ENCODE measurements at places on chromosomes 7 and 10. TPM values are rescaled to one million over a fixed set of nuclear protein-coding genes. Genes with fewer than 3 reads are reported as not detected.

Gene ADK
- 78.4 TPM for total RNA-seq

Gene NRAP
- not detected for total RNA-seq

Gene ZNF804B
- total RNA-seq: not detected

Gene FANK1
- total RNA-seq: 1.7 TPM

Gene EMX2
- total RNA-seq: not detected

Gene HOXA11
- total RNA-seq: not detected

GRCh38 chr10:71850021-71850742 lies 869 bp downstream of the PSAP start:
- DNase-seq: no peak
- H3K36me3 ChIP-seq: no peaks in the 10 kb centered on the region
- peak overlapping the region; percentile 93 for H3K4me3 ChIP-seq
- H3K27me3 ChIP-seq: no peaks in the 10 kb centered on the region
- peaks cover 50% of the 10 kb centered on the region for H3K4me1 ChIP-seq

GRCh38 chr7:157041514-157042277 lies 31.2 kb upstream of the MNX1 start:
- H3K27me3 ChIP-seq: no peaks in the 10 kb centered on the region
- DNase-seq: no peak
- no peaks in the 10 kb centered on the region for H3K36me3 ChIP-seq
- H3K4me3 ChIP-seq: no peak overlapping the region
- H3K4me1 ChIP-seq: no peaks in the 10 kb centered on the region
- H3K27ac ChIP-seq: no peak overlapping the region

DNA sequence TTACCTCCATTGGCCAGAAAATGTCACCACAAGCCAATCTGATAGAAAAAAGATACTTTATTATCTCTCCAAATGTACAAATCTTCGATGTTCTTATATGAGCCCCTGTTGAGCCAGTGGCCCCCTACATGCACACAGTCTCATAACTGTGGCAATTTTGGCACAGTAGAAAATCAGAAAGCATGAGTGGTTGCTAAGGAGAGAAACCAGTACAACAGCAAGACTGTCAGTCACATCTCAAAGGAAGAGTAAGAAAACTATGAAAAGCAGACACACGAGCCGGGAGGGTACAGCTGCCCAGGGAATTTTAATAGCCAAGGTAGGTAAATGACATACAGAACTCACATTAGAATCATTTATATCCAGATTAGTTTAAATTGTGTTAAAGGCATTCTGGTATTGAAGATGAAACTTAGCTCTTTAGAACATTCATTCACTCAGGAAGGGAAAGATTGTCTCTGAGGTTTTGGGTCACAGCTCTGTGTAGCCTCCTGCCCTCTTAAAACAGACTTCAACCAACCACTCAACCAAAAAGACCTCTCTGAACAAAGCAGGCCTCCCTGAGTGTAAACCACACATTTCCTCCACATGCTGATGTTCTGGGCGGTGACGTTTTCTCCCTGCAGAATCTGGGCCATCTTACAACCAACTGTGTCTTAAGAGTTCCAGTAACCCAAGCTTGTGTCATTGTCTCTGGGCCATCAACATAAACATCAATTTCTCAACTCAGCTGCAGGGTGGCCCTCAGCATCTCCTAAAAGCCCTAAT lies 80.8 kb upstream of the ADAM12 start:
- H3K27ac ChIP-seq: no peak overlapping the region
- no peak overlapping the region for H3K4me3 ChIP-seq
- DNase-seq: no peak
- H3K36me3 ChIP-seq: no peaks in the 10 kb centered on the region

DNA sequence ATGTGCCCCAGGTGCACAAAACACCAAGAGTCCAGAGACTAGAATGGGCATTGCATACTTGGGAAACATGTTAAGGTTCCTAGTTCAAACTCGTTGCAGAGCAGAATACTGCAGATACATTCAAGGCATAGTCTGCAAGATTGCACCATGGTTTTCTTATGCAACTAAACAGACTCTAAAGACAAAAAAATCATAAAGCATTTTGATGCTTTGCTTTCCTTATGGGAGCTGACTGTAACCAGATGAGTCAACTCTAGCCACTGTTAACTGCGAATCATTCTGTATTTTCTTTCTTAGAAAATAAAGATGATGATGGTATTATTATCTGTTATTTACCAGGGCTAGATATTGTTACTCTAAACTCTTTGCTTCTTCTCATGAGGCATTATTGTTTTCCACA lies 19.7 kb downstream of the TRUB1 start:
- H3K27me3 ChIP-seq: no peaks in the 10 kb centered on the region
- H3K36me3 ChIP-seq: no peaks in the 10 kb centered on the region
- no peak for DNase-seq
- H3K4me1 ChIP-seq: no peaks in the 10 kb centered on the region
- no peak overlapping the region for H3K27ac ChIP-seq

DNA sequence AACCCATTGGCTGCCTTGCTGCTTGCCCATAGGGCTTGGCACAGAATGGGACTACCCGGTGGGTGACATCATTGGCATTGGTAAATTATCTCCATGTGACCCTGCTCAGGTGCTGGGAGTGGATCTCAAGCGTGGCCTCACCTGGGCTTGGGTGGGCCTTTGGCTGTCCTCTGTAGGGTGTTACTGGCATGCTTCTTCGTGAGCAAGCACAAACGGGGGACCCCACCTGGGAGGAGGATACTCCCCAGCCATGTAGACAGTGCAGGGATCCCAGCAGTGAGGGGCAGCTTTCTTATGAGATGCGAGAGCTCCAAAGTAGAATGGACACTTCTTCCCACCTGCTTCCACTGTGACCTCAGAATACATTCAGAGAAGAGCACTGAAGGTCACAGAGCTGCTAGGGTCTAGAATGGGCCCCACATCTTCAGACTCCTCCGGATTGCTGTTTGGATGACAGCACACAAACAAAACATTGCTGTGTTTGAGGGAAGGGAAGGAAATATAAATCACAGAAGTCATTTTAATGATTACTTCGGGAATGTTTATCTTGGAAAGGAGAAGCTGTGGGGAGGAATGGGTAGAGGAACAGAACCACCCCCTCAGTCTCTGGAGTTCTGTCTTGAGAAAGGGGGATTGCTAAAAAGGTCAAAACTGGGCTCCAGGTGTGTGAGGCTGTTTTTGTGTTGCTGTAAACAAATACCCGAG lies 75.9 kb downstream of the SH2D4B start:
- DNase-seq: no peak
- H3K27me3 ChIP-seq: no peaks in the 10 kb centered on the region
- no peak overlapping the region for H3K27ac ChIP-seq
- no peaks in the 10 kb centered on the region for H3K4me1 ChIP-seq
- no peak overlapping the region for H3K4me3 ChIP-seq

DNA sequence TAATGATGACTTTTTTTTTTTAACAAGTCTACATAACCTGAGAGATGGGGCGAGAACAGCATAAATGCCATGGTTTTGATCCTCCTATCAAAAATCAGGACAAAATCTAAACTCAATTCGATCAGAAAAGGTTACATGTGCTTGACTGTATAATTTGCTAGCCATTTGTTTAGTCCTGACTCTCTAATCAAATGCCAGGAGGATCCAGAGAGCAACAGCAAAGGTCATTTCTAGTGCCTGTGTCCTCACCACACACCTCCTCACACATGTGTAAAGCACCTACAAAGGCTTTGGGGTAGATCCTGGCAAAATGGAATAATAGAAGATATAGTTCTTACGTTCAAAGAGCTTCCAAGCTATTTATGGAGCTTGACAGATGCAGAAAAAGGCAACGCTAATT lies 11.0 kb upstream of the FAS start:
- no peaks in the 10 kb centered on the region for H3K36me3 ChIP-seq
- H3K27me3 ChIP-seq: no peaks in the 10 kb centered on the region
- DNase-seq: no peak
- H3K4me1 ChIP-seq: peaks cover 17% of the 10 kb centered on the region
- H3K27ac ChIP-seq: peak overlapping the region; percentile 20

GRCh38 chr10:14618674-14619073 lies 156.0 kb downstream of the FAM107B start:
- H3K27me3 ChIP-seq: no peaks in the 10 kb centered on the region
- H3K4me3 ChIP-seq: no peak overlapping the region
- H3K36me3 ChIP-seq: no peaks in the 10 kb centered on the region
- no peak for DNase-seq
- no peak overlapping the region for H3K27ac ChIP-seq

DNA sequence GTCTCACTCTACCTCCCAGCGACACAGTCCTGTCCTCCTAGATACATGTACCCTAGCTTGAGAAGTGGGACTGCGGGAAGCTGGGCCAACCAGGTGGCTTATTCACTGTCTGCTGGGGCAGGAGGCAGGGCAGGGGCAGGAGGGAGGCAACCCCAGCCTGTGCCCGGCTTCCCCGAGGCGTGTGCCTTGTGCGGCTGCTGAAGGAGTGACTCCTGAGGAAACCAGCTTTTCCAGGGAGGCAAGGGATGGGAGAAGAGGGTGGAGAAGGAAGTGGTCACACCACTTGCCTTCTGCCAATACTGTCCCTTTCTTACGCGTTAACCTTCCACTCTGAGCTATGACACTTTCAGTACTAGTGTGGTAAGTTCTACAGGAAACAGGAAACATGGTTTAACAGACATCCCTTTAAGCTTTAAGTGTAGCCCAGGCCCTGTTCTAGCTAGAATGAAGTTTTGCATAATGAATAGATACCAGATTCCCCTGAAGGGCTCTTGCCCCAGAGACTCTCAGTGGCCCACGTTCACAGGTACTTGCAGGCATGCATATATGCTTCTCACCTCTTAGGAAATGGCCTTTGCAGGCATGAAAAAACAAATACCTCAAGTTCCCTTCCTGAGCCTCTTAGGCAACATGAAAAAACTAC lies 40.6 kb downstream of the SYPL1 start:
- no peaks in the 10 kb centered on the region for H3K36me3 ChIP-seq
- H3K4me1 ChIP-seq: peaks cover 100% of the 10 kb centered on the region
- DNase-seq: no peak
- H3K27me3 ChIP-seq: no peaks in the 10 kb centered on the region

DNA sequence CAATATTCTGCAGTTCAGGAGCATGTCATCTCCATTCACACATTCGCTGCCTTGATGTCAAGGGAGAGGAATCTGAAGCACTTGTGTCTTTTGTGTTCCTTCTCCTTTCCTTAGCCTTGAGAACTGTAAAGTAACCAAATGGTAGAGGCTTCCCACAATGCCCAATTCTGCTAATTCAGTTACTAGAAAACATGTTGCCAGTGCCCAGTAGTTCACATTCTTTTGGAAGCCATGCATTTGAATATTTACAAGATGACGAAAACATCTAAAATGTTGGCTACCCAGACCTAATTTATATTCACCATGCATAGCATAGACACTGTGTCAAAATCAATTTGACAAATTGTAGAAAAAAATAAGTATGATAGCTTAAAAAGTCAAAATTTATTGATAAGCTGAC lies 852.7 kb upstream of the PHF14 start:
- H3K27me3 ChIP-seq: no peaks in the 10 kb centered on the region
- no peak overlapping the region for H3K27ac ChIP-seq
- H3K4me1 ChIP-seq: no peaks in the 10 kb centered on the region
- H3K36me3 ChIP-seq: no peaks in the 10 kb centered on the region
- no peak overlapping the region for H3K4me3 ChIP-seq

GRCh38 chr7:19397911-19398310 lies 252.7 kb upstream of the FERD3L start:
- no peaks in the 10 kb centered on the region for H3K27me3 ChIP-seq
- no peak for DNase-seq
- no peaks in the 10 kb centered on the region for H3K4me1 ChIP-seq
- H3K27ac ChIP-seq: no peak overlapping the region

- peaks cover 11% of the 10 kb centered on the region for H3K4me1 ChIP-seq
- peaks cover 2% of the 10 kb centered on the region for H3K27me3 ChIP-seq
- no peak for DNase-seq
- no peak overlapping the region for H3K4me3 ChIP-seq
- H3K36me3 ChIP-seq: no peaks in the 10 kb centered on the region
Observed at GRCh38 chr7:2477447-2478398, 1.5 kb upstream of the GRIFIN start.

- H3K36me3 ChIP-seq: no peaks in the 10 kb centered on the region
- peaks cover 36% of the 10 kb centered on the region for H3K4me1 ChIP-seq
- peak overlapping the region; percentile 60 for H3K27ac ChIP-seq
- DNase-seq: peak; percentile 33
- H3K27me3 ChIP-seq: no peaks in the 10 kb centered on the region
Observed at GRCh38 chr10:132570771-132571649, 33.4 kb downstream of the INPP5A start.

- peaks cover 5% of the 10 kb centered on the region for H3K36me3 ChIP-seq
- no peak overlapping the region for H3K27ac ChIP-seq
- H3K4me3 ChIP-seq: no peak overlapping the region
- H3K27me3 ChIP-seq: no peaks in the 10 kb centered on the region
- DNase-seq: no peak
Observed at GRCh38 chr7:112338786-112339185, 111.5 kb upstream of the IFRD1 start.

DNA sequence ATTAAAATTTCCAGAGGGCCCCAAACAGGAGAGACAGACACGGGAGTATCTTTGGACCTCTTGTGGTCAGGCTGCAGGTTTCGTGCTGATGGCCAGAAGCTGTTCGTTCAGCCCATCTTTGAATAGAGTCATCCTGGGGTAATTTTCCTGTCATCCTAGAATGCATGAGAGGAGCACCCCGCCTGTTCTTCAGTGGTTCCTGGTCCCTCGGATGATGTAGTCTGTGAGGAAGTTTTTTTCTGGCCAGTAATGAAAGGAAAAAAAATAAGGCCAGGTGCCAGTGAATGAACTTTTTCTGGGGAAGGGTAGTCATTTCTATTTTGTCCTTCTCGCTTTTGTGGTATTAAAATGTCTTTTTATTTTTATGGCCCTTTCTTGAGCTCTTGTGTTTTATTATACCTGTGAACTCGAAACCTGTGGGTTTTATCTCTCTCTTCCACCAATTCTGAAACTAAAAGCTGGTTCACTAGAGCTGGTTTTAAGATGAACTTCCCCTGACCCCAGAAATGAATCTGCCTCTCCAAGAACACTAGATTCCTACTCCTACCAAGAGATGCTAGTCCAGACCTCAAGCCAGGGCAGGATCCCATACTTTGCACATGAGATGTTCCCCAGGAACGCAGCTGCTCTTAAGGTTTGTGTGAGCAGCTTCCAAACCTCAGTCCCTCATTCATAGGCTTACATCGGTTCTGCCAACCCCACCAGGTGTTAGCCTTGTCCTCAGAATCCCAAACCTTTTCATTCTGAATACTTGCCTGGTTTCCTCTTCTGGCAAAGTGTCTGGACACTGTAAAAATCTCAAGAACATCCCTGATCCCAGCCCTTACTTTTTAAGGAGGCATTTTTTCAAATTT lies 15.4 kb upstream of the MEST start:
- no peak for DNase-seq
- no peak overlapping the region for H3K27ac ChIP-seq
- H3K36me3 ChIP-seq: no peaks in the 10 kb centered on the region
- H3K4me1 ChIP-seq: no peaks in the 10 kb centered on the region

Data from esophagus squamous epithelium (tissue), 5 donors.